Psoas muscle (tissue), 8 donors: ENCODE measurements at places on chromosomes 13 and 19. TPM values are rescaled to one million over a fixed set of nuclear protein-coding genes. Genes with fewer than 3 reads are reported as not detected.
A peak's percentile ranks its signal among the peaks of the same experiment; 100 is the strongest.

The STARD13 gene
- 2.3 TPM for polyA plus RNA-seq

The PRR19 gene
- polyA plus RNA-seq: 0.73 TPM

The POSTN gene
- 3.1 TPM for polyA plus RNA-seq

The ZNF554 gene
- 3.6 TPM for polyA plus RNA-seq

The CYP4F8 gene
- not detected for polyA plus RNA-seq

The RDH8 gene
- polyA plus RNA-seq: not detected

The LRRC8E gene
- 0.10 TPM for polyA plus RNA-seq

The DNAAF3 gene
- polyA plus RNA-seq: 0.47 TPM

DNA sequence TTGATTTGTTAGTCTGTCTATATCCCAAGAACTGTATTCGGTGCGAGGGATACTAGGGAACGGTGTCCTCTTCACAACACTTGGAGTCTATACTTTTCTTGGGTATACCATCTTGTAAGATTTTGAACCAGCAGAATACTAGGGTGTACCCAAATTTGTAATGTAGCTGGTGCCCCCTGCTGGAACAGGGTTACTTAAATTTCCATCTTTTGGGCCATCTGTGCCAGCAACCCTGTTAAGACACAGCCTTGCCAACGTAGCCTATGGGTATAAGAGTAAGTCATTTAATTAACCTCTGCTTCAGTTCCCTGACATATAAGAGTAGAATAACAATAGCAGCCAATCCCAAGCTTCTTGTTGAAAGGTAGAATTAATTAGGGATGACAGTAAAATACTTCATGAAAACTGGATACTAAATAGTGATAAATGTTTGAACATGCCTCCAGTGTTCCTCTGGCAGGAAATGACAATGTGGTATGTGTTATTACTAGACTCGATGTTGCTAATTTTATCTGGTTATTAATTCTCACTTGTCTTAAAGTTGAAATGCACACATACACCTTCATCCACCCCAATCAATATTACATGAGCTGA, 607.6 kb downstream of the FGF9 start:
- no peak for DNase-seq

- DNase-seq: no peak
Observed at GRCh38 chr13:31012655-31013024, 80.2 kb downstream of the TEX26 start.

- DNase-seq: no peak
Observed at GRCh38 chr19:42477933-42478332, 35.2 kb upstream of the CXCL17 start.

DNA sequence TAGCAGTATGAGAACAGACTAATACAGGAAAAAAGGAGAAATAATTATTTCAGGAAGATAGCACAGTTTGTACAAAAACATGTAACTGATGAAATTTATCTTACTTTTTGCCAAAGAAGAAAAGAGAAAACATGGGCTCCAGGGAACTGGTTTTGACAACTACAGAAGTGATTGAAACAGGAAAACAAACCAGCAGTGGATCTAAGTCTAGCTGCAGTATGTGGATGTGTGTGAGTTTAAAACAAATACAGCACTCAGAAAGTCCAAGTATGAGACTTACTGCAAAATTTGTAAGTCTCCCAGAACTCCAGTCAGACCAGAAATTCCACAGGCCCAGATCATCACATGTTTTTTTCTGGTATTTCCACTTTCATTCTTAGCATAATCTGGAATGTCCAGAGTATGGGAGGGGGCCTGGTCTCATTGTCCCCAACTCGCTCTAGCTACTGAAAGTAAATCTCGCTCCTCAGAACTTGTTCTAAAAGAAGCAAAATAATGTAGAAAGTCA, 259.5 kb downstream of the NHLRC3 start:
- DNase-seq: no peak

DNA sequence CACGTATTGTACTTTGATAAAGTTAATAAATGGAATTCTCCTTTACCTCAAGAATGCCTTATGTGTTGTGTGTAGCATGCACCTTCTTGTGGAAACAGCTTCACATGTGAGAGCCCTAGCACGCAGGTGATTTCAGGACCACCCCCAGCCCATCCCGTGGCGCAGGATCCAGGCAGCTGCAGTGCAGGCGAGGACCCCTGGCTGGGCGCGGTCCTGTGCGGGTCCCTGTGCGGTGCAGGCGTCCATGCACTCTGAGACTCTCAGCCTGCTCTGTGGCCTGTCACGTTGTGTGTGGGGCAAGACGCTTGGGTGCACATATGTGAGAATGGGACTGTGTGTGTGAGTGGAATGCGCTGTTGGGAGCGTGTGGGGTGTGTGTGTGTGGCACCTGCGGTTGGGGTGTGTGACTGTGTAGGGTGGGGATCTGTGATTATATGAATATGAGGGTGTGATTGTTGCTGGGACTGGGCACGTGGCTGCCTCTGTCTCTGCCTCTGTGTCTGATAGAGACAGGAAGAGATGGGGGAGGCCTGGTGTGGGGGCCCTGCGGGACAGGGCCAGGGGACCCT, 30.8 kb downstream of the WTIP start:
- no peak for DNase-seq

- DNase-seq: no peak
Observed at GRCh38 chr13:40379196-40379595, 287.2 kb downstream of the FOXO1 start.

DNA sequence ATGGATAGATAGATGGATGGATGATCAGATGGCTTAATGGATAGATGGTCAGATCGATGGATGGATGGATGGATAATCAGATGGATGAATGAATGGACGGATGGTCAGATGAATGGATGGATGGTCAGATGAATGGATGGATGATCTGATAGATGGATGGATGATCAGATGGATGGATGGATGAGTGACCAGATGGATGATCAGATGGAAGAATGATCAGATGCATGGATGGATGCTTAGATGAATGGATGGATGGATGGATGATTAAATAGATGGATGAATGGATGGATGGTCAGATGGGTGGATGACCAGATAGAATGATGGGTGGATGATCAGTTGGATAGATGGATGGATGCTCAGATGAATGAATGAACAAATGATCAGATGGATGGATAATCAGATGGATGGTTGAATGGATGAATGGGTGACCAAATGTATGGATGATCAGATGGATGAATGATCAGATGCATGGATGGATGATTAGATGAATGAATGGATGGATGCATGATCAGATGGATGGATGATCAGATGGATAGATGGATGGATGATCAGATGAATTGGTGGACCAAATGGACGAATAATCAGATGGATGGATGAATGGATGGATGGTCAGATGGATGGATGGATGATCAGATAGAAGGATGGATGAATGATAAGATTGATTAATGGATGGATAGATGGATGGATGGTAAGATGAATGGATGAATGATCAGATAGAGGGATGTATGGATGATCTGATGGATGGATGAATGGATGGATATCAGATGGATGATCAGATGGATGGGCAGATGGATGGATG, 205.1 kb downstream of the TEX29 start:
- no peak for DNase-seq

DNA sequence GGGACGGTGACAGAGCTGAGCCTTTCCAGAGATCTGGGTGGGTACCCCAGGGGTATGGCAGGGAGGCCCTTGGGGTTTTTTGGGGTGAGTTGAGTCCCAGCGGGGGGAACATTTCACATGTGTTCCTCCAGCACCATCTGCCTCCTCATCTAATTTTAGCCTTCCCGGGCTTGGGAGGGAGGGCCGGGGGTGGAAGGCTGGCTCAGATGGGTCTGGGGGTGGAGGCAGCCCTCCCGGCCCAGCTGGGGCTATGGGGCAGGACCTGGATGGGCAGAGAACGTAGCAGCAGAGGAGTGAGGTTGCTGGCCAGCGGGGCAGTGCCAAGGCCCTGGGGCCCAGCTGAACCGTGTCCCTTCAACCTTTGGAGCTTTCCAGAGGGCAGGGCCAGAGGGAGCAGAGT, 23.5 kb downstream of the ADGRL1 start:
- no peak for DNase-seq

GRCh38 chr13:110965755-110966134, 50.9 kb upstream of the ANKRD10 start:
- no peak for DNase-seq

DNA sequence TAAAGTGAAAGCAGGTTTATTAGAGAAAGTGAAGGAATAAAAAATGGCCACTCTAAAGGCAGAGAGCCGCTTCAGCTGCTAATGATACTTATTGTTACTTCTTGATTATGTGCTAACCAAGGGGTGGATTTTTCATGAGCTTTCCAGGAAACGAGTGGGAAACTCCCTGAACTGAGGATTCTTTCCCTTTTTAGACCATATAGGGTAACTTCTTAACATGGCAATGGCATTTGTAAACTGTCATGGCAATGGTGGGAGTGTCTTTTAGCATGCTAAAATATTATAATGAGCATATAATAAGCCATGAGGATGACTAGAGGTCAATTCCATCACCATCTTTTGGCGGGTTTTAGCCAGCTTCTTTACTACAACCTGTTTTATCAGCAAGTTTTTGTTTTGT, 890.0 kb downstream of the UQCRFS1 start:
- no peak for DNase-seq

GRCh38 chr13:49417161-49417560, 26.7 kb downstream of the CAB39L start:
- no peak for DNase-seq

DNA sequence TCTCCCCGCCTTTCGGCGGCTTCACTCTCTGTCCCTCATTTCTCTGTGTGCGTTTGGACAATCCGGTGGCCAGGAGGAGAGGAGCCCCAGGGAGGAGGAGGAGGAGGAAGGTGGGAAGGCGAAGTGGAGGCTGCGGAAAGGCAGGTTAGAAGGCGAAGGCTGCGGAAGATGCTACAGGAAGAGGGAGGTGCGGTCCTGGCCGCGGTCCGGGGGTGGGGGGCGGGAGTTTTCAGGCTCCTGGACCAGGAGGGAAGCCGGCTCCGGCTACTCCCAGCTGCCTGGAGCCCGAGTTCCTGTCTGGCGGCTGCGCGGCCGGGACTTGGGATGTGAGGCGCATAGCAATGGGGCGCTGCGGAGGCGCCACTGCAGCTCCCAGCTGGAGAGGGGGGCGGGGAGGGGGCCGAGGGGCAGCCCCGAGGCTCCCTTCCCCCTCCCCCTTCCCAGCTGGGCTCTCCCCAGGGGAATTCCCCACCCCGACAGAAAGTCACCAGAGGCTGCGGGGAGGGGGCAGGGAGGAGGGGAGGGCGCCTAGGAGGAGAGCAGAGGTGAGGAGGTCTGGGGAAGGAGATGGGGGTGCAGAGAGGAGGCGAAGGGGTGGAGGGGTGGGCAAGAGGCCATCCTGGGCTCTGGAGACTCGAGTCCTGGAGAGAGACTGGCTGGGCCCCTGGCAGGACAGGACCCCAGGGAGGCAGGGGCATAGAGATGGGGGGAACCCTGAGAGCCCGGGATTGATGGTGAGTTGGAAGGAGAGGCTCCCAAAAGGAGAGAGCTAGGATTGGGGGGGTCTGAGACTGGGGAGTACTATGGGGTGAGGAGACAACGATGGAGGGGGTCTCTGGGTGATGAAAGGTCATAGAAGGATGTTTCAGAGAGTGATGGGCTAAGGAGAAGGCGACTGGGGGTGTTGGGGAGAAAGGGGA, 2.0 kb downstream of the LRRC4B start:
- no peak for DNase-seq

- DNase-seq: no peak
Observed at GRCh38 chr19:38812009-38812840, 520 bp downstream of the LGALS4 start.

- peak; percentile 63 for DNase-seq
Observed at GRCh38 chr19:14434543-14435319, 1.6 kb downstream of the PKN1 start.

DNA sequence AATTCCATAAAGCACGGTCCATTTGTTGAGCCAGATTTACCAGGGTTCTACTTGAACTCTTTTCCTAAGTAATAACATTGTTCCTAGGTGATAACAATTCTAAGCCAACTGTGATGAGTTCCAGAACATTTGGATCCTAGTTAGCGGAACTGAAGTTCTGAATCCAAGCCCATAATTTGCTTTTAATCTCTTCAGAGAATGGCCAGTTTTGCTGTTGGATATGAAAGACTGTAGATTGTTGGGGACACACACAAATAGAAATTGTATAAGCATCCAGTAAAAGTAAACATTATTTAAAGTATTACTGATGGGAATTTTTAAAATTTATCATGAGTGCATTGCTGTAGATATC, 27.3 kb upstream of the STARD13 start:
- DNase-seq: no peak

GRCh38 chr19:55368701-55369563, 1.3 kb downstream of the IL11 start:
- DNase-seq: no peak

DNA sequence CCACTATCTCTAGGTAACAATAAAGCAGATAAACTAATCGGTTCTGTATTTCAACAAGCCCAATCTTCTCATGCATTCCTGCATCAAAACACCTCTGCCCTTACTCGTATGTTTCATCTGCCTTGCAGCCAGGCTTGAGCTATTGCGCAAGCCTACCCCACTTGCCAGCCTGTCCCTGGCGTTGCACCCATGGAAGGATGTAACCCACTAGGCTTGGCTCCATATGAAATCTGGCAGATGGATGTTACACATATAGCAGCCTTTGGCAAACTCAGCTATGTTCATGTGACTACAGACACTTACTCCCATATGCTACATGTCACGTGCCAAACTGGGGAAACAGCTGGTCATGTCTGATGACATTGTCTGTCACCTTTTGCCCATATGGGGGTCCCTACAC, 11.9 kb upstream of the ZNF549 start:
- DNase-seq: no peak
